Cortex of kidney (tissue), 1 donor: ENCODE measurements at places on chromosomes 5 and 9.

GRCh38 chr5:134249469-134250379 is 23.9 kb upstream of the PPP2CA start:
- no peak for DNase-seq

- no peak for DNase-seq
These were observed 20.9 kb upstream of the NEUROG1 start for GRCh38 chr5:135556620-135557019.

DNA sequence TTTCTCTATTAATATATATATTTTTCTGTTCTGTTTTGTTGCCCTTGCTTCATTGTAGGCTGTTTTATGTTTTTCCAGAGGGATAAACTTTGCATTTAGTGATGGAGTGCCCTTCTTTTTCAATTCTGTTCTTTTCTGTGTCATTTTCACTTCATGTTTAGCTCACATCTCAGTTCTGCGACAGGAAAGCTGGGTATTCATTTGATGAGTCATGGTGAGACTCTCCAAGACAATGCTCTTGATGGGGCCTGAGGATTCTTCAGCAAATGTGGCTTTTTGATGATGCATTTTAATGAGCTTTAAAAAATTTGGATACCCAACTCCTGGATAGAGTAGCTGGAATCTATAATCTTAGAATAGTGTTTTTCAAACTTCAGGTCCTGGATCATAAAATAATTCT is 56.5 kb upstream of the SPATA31D4 start:
- DNase-seq: no peak

DNA sequence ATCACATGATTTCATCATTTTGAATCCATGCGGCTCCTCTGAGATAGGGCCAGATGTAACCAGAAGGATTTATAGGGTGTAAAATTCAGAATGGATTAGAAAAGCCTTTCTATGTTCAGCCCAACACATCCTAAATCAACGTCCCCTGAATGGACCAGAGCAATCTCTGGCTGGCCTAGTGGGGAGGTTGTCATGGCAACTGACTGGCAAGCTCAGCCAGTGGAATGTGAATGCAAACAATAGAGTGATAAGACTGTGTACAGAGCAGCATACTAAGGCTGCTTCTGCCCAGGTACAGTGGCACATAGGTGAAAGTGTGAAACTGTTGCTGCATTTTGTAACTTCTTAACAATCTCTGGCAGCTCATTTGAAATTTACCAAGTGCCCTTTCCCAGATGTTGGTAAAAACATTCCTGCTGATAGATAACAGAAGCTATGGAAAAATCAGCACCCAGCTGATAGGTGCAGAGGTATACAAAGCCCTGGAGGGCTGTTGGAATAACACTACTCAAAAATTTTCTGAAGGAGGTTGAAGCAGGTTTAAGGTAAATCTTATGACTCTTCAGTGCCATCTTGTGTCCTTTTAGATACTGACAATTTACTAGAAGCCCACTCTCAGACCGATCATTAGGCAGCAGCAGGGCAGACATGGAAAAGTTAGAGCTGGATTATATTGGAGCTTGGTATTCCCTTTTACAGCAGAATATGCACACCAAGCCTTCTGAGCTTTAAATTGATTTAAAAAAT is 267.2 kb downstream of the RAB3C start:
- no peak for DNase-seq

- no peak for DNase-seq
These were observed 37.2 kb downstream of the PDE4D start for GRCh38 chr5:59856358-59856757.

GRCh38 chr5:88955403-88955802 is 72.4 kb upstream of the MEF2C start:
- no peak for DNase-seq
